ENCODE measurements at places on chromosomes 7 and 10. TPM values are rescaled to one million over a fixed set of nuclear protein-coding genes. Genes with fewer than 3 reads are reported as not detected.

The SORCS3 gene
- 1.3 TPM for total RNA-seq

The ZNF3 gene
- 38.3 TPM for total RNA-seq

The SPDYE9 gene
- not detected for total RNA-seq

The MMP21 gene
- 0.69 TPM for total RNA-seq

The FAM25G gene
- total RNA-seq = not detected

The ARHGEF5 gene
- 3.6 TPM for total RNA-seq

- DNase-seq = no peak
These were observed 55.5 kb upstream of the LOXL4 start for GRCh38 chr10:98323221-98324164.

DNA sequence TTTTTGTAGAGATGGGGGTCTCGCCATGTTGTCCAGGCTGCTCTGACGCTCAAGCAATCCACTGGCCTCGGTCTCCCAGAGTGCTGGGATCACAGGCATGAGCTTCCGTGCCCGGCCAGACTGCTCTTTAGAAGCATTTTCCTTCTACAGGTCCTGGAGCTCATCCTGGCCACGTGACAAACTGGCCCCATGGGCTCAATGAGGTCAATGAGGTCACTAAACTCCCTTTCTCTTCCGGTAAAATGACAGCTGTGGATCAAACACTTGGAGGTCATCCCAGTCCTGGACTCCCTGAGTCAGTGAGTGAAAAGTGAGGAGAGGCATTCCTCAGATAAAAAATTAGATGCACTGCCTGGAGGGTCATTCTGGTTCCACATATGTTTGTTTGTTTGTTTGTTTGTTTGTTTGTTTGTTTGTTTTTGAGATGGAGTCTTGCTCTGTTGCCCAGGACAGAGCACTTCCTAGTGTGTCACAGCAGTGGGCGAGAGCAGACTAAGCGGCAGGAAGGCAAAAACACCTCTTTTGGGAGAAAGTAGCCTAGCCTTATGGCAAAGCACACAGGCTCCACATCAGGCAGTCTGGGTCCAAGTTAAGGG is 134.9 kb downstream of the TNS3 start:
- DNase-seq = no peak

DNA sequence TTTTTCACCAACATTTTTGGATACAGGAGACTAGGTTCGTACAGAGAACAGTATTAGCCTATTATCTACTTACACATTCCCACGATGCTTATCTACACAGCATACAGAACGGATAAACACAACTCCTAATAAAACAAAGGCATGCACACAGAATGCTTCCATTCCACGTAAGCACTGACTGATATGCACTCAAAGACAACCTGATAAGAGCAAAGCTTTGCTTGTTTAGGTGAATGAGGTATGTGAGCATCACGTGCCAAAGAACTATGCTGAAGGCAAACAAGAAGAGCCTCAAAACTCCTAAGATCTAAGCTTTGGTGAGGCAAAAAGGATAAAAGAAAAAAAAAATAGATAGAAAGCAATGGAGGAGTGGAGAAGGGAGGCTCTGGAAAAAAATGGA is 413.5 kb upstream of the LRRN3 start:
- DNase-seq = no peak

GRCh38 chr10:64863836-64864235 is 1342.6 kb downstream of the REEP3 start:
- no peak for DNase-seq

Data from urinary bladder (tissue), 4 donors.